NCI-H748 treated with DMSO at 0.1 percent for 48 hours (cell line): ENCODE measurements at places on chromosomes 5 and 9.

DNA sequence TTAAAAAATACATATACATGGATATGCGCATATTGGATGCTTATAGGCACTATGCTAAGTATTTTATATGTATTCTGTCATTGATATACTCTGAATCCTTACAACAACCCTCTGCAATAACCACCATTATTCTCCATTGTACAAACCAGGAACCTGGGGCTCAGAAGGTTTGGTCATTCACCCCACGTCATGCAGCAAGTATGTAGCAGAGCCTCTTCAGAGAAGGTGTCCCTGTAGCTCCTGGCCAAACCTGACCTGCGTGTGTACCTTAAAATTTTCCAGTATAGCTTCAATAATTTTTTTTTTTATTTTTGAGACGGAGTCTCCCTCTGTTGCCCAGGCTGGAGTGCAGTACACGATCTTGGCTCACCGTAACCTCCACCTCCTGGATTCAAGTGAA is 51.9 kb downstream of the MFAP3 start:
- DNase-seq, result no peak

GRCh38 chr9:113482341-113482740 is 18.8 kb downstream of the RGS3 start:
- DNase-seq, result no peak

- no peak for DNase-seq
These were observed 93.6 kb upstream of the RANBP3L start for GRCh38 chr5:36395260-36395659.

GRCh38 chr5:112869948-112870347 is 8.9 kb downstream of the SRP19 start:
- no peak for DNase-seq

DNA sequence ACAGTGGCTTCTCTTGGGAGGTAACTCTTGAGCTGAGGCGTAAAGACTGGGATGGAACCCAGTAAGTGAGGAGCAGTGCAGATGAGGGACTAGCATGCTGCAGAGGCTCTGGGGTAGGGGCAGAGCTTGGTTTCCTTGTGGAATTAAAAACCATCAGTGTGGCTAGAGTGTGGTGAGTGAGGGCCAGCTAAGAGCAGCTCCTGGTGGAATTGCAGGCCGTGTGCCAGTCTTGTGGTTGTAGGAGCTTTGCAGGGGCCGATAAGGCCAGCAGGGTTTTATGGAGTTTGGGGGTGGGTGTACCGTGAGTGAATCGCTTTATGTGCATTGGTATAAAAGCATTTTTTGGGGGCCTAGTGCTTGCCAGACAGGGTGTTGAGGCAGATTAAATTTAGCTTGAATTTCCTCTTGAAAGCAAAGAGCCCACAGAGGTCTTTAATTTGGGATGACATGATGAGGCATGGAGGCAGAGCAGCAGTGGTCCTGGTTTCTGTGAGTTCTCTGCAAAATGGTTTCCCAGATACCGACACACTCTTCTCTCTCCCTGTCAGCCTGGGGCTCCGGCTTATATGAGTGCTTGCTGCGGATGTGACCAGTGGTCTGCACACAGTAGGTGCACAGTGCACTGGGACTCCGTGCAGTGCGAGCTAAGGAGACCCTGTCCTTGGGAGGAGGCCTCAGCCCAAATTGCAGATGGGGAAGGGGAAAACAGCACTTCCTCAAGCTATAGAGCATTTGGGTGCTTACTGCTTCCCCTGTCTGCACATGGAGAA is 176.4 kb upstream of the PITX1 start:
- no peak for DNase-seq
